ENCODE measurements at places on chromosomes 12 and 14.
A peak's percentile ranks its signal among the peaks of the same experiment; 100 is the strongest.

GRCh38 chr12:53233671-53234121 is 1.7 kb upstream of the RARG start:
- DNase-seq = no peak

DNA sequence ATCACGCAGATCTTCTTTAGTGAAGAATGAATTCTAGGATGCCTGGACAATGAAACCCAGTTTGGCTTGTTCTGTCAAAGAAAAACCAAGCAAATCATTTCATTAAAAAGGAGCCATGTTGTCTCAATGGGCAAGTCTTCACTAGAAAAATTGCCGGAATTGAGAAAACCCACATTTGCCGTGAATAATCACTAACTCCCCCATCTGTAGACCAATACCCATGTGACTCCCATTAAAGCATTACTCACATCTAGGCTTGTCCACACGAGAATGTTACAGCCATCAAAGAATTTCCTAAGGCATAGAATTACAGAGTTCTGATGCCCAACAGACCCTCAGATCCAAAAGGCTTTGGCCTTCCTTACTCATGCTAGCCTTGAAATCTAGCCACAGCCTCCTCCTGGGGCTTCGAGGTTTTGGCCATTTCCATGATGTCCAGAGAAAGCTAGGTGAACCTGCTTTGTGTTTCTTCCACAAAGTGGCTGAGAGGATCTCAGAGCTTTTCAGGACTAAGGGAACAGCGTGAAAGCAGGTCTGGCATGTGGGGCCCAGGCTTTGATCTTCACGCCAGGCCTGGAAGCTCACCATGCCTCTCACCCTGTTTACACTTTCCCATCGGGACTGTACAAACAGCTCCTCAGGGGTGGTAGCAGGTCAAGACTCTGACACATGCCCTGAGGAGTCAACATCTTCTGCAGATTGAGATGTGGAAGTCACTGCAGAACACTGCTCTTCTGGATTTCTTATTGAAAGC is 12.1 kb downstream of the SLC7A8 start:
- DNase-seq = no peak

DNA sequence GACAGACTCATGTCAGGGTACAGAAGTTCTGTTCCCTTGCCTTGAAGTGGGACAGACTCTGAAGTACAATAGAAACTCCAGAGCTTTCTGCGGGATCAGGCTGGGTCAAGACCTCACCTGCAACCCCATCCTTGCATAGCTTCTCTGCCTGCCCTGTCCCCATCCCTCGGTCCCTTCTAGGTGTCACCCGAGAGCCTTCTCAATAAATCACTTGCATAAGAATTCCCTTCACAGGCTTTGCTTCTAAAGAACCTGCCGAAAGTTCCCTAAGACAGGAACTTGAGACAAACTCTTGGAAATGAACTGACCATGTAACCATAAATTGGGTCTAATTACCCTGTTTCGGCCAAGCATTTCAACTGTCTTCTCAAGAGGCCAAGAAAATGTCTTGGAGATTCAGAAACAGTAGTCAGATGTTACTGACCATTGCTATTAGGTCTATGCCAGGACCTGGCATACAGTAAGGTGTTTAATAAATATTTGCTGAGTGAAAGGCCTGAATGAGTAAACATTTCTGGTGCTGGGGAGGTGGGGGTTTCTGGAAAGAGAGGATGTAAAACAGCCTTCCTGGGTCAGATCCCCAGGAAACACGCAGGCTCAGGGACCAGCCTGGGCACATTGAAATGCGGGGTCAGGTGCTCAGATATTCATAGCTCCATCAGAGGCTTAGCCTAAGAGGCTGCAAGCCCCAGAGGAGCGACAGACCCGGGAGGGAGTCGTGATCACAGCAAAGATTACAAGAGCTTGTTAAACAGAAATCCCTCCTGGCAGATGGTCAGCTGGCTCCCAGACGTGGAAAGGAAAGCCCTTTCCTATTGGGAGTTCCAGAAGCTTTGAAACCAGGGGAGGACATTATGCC is 226.2 kb upstream of the LHX5 start:
- no peak for DNase-seq

DNA sequence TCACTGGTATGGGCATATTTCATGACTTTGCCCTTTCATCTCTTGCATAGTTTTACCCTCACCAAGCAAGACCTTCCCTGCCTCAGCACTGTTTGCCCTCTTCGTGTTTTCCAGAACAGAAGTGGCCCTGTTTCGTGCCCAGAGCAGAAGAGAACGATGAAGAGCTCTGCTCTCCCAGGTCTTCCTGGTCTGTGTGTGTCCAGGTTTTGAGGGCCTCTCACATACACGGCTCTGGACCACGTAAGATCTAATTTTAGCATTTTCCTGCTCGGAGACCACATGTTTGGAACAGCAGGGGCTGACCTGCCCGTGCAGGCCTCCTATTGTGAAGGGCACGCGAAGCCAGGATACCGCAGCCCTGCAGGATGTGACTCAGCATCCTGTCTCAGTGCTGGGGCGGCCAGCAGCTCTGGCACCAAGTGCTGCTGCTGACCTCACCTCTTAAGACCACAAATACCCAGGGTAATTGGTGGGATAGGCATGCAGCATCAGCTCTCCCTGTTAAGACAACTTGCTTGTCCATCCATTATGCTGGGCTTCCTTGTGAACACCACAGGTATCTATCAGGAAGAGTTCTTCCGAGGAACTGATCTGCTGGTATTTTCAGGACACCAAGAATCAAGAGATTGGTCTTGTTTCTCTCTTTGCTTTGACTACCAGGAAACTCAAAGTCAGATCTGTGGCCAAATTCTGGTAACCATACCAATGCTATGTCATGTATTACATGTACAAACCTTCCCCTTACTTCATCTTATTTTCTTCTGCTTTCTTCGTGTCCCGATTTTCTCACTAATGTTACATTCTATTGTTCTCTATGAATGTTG is 19.0 kb downstream of the SSH1 start:
- DNase-seq = peak; percentile 33

DNA sequence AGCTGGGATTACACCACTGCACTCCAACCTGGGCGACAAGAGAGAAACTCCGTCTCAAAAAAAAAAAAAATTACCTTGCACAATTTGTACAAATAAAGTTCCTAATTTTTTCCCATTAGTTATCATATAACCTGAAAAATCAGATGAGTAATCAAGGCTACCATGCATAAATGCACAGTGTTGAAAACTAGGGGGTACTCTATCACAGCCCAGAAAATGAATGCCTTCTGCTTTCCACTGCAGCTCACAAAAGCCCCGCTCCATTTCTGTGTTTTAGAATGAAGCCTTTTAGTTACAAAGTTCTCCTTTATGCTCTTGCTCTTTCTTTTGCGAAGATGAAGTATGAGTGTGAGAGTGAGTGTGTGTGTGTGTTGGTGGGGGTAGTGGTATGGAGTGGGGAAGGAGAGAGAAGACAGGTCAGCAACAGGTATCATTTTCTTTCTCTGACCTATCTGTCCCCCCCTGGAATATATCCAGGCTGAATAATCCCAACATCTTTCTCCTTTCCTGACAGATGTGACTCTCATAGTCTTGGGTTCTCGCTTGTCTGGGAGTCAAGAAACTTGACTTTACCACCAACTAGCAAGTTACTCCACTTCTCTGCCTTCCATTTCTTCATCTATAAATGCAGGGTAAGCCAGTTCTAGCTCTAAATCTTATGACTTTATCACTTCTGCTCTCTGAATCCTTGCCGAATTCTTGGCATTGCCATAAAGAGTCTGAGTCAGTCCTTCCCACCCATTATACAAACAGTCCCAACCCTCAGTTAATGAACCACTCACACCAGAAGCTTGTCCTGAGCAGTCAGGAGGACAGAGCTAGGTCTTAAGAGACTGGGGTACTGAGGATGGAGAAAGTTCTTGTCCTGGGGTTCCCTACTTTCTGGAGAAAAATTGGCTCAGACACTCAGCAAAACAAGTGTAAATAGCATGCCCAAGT is 16.1 kb downstream of the BIN2 start:
- no peak for DNase-seq

GRCh38 chr14:93941293-93941910 is 14.3 kb downstream of the FAM181A start:
- DNase-seq = no peak

DNA sequence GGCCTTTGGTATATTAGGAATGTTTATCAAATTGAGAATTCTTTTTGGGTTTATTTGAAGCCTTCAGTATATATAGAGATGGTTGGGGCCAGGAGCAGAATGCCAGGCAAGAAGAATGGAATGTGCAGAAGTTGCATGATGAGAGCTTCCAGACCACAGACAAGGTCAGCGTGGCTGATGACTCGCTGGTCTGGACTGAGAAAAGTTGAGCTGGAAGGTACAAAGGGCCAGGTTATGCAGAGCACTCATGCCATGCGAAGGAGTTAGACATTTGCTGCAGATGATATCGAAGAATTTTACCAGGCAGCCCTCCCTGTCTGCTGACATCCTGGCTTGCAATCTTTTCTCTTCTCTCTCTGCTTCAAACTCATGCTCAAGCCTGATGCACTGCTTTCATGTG is 196.2 kb upstream of the ARHGAP5 start:
- no peak for DNase-seq

- no peak for DNase-seq
Observed at GRCh38 chr12:49615725-49616124, 7.6 kb upstream of the PRPF40B start.

GRCh38 chr12:128191380-128191779 is 75.6 kb upstream of the TMEM132C start:
- DNase-seq = no peak

DNA sequence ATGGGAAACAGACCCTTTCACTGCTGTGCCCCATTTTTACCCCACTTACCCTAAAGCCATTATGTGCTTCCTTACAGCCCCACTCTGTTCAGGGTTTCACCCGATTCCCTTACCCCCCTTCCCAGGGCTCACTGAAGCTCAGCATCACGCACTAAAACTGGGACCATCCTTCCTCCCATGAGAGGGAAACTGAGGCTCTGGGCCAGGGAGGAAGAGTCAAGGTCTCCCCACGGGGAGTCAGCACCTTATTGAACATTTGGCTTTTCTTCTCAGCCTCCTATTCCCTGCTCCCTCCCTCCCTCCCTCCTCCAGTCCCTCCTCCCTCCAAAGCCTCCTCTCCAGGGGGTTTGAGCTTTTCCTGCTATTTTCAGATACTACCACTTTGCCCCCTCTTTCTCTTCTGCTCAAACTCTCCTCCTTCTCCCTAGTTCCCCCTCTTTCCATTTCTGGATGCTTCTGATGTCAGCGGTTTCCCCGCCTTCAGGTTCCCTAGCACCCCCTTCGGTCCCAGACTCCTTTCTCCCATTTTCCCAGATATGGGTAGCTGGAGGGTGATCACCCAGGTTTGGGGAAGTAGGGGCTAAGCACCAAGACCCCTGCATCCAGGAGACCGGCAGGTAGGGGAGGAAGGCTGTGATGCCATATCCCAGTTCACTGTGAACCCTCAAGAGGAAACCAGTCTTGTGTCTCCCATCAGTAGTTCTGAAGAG is 960 bp downstream of the GPR162 start:
- DNase-seq = no peak

DNA sequence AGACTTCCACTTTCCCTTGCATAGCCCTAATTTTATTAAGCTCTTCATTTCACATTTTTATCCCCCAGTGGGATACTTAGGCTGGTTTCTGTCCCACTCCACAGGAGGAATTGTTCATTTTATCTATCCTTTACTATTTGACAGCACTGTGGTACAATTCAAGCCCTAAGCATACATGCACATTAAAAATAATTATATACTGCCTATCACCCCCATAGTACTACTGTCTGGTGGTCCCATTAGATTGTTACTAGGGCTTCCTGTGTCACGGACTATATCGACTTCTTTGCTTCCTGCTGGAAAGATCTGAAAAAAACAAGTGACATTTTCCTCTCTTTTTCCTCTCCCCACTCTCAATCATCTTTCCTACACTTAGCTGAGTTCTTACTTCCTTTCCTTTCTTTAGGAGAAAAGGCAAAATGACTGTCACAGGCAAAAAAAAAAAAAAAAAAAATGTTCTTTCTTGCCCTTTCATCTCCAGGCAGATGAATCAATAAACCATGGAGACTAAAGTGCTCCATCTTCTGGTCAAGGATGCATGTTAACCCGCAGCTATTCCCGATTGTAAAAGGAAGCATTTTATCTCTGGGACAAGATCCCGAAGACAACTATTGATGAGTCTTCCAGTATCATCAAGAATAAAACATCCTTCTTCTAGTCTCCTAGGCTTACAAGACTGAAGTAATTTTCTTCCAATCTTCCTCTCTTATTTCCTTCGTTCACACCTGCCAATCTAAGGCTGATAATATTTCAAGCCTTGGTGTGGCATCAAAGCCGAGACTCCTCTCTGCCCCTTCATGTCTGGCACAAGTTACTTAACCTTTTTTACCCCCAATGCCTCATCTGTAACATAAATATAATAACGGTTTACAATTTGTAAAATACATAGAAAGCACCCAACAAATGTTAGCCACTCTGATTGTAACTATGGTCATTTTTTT is 94.4 kb upstream of the PLEKHG7 start:
- no peak for DNase-seq

DNA sequence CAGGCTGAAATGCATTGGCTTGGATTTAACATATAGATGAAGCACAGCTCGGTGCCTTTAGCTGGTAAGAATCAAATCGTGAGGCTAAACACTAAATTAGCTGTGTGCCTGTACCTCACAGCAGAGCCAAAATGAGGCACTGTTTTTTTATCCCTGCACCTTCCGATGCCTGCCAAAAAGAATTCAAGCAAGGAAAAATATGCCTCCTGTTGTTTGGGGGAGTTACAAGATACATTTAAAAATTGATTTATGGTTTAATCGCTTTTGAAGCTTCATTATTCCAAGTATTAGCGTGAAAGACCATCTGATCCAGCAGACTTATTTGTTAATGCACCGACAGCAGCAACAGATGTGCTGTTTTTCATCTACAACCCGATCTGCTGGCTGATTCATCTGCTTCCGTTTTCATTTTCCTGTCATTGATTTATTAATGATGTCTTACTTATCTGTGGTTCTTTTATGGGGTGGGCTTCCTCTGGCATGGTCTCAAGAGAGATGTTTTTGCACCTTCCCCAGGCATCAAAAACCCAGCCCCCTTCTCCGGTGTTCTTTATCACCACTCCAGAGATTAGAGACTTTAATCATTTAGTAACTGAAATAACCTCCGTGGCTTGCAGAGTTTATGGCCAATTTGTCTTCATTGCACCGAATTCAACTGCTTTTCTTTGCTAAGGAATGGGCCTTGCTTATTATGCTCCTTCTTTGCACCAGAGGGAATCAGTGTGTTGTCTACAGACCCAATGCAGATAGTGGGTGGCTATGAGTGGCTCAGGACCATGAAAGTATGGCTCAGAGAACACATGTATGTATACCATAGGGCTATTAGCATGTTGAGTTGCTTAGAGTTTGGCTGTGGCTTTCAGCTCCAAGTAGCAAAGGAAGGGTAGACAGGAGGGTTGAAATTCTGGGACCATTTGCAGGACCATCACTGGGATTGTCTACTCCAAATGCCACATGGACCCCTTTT is 166.8 kb upstream of the TMEM260 start:
- DNase-seq = no peak

- no peak for DNase-seq
Observed at GRCh38 chr12:125340791-125341190, 275.6 kb downstream of the AACS start.
